Sigmoid colon (tissue), 7 donors: ENCODE measurements at places on chromosomes 2 and 18. TPM values are rescaled to one million over a fixed set of nuclear protein-coding genes. Genes with fewer than 3 reads are reported as not detected.

DNA sequence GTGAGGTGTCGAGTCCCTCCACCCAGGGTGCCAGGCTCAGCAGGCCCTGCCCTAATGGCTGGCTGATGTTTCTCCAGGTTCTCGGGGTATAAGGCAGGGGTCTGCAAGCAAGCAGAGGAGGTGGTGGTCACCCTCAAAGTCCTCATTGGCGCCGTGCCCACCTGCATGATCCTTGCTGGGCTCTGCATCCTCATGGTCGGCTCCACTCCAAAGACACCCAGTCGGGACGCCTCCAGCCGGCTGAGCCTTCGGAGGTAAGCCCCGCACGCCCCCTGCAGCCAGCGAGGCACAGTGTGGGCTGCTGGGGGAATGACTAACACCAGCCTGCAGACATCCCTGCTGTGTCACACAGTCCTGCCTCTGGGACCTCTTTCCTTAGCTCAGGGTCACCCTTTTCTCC, 14.1 kb downstream of the MFSD2B start:
- DNase-seq, result no peak

LYG1 gene
- 1.2 TPM for total RNA-seq

DNA sequence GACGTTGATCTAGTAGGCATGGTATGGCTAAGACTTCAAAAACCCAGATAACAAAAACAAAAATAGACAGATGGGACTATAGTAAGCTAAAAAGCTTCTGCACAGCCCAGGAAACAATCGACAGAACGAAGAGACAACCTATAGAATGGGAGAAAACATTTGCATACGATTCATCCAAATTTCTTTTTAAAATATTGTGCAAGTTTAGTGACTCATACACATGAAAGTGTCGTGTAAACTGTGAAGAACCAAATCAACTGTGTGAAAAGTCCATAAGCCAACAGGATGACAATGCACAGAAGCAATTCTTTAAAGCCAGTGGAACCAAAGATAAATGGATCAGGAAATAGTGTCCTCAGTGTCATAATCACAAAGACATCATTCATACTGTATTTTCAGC, 671.1 kb downstream of the RNF144A start:
- no peak for DNase-seq

SLC23A3 gene
- total RNA-seq, result 3.9 TPM

DNA sequence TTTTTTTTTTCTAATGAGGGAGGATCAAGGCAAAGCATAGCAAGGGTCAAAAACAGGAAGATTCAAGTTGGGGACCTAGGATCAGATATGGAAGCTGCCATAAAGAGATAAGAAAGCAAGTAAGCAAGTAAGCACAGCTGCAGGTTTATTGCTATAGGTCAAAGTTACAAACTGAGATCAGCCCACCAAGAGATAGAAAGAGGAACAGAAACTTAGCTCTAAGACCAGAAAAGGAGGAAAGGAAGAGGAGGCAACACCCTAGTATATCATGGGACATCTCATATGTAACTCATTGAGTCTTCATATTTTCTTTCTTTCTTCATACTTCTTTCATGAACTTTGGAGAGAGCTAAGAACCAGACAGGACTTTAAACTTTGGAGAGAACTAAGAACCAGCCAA, 295.9 kb upstream of the CRIM1 start:
- DNase-seq, result no peak

GRCh38 chr2:234677758-234678538, 181.1 kb upstream of the ARL4C start:
- no peak for DNase-seq

- DNase-seq, result peak; percentile 15
Measured at GRCh38 chr2:233821196-233821595, 33.1 kb downstream of the HJURP start.

DNA sequence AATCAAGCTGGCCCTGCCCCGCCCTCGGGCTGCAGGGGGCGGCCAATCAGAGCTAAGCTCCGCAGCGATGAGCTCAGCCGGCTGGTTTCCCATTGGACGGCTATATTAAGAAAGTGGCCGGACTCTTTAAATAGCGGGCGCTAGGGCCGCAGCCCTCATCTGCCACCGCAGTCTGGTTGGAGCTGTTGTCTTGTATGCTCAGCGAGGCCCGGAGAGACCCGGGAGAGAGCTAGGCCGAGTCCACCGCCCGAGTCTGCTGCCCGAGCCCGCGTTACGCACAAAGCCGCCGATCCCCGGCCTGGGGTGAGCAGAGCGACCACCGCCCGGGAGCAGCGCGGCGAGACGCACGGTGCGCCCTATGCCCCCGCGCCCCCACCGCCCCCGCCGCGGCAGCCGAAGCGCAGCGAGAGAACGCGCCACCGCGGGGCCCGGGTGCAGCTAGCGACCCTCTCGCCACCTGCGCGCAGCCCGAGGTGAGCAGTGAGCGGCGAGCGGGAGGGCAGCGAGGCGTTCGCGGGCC, at the start of gene RHOB:
RHOB (plus strand) TSS at position 158 of the 520 bp plus-strand sequence. CDS start 392 bp downstream, outside the sequence.
- peak; percentile 100 for DNase-seq

CD302 gene
- 58.5 TPM for total RNA-seq

GDF7 gene
- 0.71 TPM for total RNA-seq

SLC4A5 gene
- 2.1 TPM for total RNA-seq

RFX8 gene
- total RNA-seq, result not detected

DNA sequence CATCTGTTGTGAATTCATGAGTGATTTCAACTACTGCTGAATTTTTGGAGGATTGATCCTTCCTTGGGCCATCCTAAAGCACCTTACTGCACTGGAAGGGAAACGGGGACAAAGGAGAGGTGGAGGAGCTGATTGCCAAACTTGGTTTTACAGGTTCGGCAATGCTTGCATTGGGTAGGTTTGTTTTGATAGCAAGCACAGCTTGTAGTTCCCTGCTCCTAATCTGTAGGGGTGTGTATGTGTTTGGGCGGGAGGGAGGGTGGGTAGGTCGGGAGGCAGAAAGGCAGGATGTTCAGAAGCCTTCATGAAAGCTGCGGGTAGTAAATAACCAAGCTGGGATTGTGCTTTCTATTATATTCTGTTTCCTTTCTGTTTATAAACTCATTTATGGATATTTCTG, 24.6 kb downstream of the PHLPP1 start:
- DNase-seq, result no peak

RBKS gene
- 3.1 TPM for total RNA-seq

FLACC1 gene
- 1.4 TPM for total RNA-seq

DNA sequence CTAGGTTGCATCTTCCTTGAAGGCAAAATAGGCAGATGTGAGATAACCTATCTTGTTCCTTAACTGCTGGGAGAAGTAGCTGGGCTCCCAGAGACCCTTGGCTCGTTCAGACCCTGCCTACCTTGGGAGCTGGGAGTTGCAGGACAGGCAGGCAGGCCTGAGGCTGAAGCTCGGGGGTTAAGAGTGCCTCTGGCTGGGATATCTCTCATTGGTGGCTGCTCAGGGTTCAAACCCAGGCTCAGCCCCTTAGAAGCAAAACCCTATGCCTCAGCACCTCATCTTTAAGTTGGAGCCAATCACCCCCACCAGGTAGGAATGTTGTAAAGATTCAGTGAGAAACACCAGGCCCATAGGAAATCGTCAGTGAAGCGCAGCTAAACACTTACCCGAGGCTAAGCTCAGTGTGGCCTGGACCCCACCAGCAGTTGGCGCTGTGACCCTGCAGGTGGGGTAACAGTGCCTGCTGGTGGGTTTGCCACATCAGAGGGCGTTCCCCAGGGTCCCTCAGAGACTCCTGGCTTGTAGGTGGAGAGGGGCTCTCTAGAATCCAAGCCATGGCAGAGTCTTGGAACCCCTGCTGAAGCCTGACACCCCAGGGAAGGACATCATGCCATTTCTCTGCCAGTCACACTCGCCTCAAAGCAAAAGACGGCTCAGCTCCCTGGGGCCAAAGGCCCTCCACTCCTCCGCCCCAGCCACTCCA, 54.6 kb upstream of the GPR17 start:
- peak; percentile 85 for DNase-seq

EIPR1 gene
- total RNA-seq, result 15.0 TPM

DNA sequence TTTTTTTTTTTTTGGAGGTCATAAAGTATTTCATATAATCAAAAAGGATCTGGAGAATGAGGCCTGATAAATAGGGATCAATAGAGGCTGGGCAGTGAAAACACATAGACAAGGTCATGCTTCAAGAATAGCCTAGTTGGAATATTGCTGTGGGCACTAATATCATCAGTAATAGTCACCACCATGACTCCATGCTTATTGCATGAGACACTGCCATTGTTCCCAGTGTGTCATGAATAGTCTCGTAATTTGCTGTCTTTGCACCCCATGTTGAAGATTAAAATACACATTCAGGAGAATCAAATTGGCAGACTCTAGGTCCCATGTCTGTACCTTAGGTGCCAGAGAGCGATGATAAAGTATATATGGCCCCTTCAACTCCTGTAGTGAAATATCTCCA, 10.3 kb downstream of the ASXL3 start:
- no peak for DNase-seq

GRCh38 chr2:233862261-233862768, 5.9 kb downstream of the MSL3B start:
- DNase-seq, result no peak
